ENCODE measurements at places on chromosomes 6 and 20. TPM values are rescaled to one million over a fixed set of nuclear protein-coding genes. Genes with fewer than 3 reads are reported as not detected.

The SERINC3 gene
- 33.0 TPM for total RNA-seq

The AIF1 gene
- total RNA-seq: 6.2 TPM

The C20orf202 gene
- not detected for total RNA-seq

The PRL gene
- total RNA-seq: not detected

The CHRNA4 gene
- total RNA-seq: 3.9 TPM

The GPLD1 gene
- total RNA-seq: 15.3 TPM

The BPI gene
- not detected for total RNA-seq

DNA sequence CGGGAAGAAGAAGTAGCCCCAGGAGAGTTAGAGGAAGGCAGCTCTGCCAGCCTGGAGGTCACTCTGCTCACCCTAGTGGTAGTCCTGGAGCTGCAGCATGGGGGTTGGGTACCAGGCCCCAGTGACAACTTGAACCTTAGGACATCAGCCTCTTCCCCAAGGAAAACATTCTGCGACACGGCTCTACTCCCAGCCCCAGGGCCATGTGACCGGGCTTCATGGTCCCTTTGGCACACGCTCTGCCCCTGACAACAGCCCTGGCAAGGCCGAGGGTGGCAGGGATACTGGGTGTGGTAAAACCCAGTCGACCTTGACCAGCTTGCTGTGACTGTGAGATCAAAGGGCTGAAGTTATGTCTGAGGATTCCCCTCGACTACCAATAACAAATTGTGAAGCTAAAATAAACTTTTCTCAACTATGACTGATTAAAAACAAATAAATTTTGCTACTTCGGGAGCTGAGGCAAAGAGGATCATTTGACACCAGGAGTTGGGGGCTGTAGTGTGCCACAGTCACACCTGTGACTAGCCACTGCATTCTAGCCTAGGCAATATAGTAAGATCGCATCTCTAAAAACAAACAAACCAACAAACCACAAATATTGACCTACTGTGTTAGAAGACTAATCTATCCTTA is 24.4 kb upstream of the ARID1B start:
- DNase-seq: peak; percentile 63

- no peak for DNase-seq
Measured at GRCh38 chr6:6716998-6717763, 128.7 kb downstream of the LY86 start.

DNA sequence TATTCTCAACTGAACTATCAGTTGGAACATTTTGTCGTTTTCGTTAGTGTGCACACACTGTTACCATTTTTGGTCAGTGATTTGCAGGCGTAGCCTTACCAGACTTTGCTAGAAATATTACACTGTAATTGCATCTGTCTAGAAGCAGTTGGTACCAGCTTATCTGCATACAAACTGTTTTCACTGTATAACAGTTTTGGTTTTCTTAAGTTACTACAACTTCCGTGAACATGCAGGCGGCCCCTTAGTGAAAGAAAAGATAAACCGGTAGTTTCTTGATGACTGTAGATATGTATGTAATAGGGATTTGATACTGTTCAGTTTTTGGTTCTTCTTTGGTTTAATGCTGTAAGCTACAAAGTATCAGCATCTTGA is 1.3 kb downstream of the DSTN start:
- DNase-seq: no peak

GRCh38 chr20:10837901-10838300 is 164.1 kb upstream of the JAG1 start:
- no peak for DNase-seq
